ENCODE measurements at places on chromosomes 11 and 22.

GRCh38 chr11:69752890-69753289, 22.3 kb downstream of the FGF4 start:
- no peak for DNase-seq

DNA sequence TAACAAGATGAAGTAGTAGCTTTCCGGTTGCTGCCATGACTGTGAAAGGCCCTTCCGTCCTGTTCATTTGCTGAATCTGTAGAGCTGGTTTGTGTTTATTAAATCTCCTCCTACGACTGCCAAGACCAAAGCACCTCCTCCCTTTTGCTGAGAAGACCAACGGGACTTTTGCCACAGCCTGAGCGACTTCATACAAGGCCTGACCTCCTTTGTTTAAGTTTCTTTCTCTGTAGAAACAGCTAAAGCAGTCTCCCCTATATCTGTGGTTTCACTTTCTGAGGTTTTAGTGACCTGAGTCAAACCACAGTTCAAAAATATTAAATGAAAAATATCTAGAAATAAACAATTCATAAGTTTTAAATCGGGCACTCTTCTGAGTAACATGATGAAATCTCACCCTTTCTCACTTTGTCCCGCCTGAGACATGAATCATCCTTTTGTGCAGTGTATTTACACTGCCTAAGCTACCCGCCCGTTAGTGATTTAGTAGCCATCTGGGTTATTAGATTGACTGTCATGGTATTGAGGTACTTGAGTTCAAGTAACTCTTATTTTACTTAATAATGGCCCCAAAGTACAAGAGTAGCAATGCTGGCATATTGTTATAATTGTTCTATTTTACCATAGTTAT, 119.1 kb upstream of the LRRC4C start:
- no peak for DNase-seq

DNA sequence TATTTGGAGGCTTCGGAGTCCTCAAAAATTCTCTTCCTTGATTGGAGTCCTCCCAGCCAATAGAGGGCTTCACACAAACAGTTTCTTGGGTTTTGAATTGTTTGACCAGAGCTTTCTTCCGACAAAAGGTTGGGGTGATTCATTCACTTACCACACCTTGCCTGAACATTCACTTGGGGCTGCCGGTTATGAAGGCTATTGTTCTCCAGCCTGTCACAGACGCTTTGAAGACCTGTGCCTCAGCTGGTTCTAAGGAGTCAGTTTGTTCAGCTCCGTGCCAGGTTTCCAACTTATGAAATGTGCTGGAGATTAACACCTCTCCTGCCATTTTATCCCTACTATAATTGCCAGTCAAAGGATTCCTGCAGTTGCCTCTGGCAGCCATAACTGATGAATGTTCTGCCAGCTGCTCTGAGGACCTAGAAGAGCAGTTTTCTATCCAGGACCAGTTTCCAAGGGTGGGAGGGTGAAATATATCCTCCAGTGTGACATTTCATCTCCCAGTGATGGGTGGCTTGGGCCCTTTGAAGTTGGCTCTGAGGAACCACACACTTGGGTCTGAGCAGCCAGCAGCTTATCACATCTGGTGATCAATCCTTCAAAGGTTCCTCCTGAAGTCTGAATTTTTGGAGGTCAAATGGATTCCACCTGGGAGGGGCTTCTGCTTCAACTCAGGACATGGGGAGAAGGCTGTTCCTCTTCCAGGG, 31.4 kb downstream of the LIMK2 start:
- DNase-seq = no peak

DNA sequence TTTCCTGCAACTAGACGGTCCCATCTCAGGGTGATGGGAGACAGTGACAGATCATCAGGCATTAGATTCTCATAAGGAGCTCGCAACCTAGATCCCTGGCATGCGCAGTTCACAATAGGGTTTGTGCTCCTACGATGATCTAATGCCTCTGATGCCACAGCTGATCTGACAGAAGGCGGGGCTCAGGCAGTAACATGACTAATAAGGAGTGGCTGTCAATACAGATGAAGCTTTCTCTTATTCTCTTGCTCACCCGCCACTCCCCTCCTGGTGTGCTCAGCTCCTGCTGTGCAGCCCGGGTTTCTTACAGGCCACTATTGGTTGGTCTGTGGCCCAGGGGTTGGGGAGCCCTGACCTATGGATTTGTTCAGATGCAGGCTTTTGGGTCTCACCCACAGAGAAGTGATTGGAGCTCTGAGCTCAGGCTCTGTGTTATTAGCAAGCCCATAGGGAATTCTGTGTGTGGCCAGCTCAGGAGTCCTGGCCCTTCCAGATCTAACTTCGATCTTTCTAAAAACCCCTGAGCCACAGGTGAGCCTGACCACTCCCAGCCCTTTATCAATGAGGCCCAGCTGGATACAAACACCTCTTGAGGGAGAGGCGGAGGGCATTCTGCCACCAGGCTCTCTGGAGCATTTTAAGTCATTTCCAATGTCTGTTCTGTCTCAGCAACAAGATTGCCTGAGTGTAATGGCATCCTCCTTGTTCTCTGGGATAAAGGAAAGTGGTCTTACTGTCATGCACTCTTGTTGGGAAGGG, 351.8 kb downstream of the BUD13 start:
- no peak for DNase-seq

All from HS-5 (cell line).